ENCODE measurements at places on chromosomes 6 and 20.

DNA sequence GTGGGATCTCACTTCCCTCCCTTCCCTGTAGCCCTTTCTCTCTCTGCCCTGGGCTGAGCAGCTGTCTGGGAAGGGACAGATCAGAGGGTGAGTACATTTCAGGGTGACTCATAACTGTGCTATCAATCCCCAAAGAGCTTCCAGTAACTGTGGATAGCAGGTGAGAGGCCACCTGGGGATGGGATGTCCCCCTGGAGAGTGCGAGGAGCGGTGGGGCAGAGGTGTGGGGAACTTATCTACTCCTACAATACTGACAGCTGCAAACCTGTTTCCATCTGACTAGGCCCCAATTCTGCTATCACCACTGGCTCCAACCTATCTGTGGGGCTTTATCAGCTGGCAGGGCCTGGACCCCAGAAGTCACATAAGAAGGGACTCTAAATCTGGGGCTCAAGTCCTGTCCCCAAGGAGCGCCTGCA is 32.6 kb downstream of the KCNK5 start:
- no peak for DNase-seq

DNA sequence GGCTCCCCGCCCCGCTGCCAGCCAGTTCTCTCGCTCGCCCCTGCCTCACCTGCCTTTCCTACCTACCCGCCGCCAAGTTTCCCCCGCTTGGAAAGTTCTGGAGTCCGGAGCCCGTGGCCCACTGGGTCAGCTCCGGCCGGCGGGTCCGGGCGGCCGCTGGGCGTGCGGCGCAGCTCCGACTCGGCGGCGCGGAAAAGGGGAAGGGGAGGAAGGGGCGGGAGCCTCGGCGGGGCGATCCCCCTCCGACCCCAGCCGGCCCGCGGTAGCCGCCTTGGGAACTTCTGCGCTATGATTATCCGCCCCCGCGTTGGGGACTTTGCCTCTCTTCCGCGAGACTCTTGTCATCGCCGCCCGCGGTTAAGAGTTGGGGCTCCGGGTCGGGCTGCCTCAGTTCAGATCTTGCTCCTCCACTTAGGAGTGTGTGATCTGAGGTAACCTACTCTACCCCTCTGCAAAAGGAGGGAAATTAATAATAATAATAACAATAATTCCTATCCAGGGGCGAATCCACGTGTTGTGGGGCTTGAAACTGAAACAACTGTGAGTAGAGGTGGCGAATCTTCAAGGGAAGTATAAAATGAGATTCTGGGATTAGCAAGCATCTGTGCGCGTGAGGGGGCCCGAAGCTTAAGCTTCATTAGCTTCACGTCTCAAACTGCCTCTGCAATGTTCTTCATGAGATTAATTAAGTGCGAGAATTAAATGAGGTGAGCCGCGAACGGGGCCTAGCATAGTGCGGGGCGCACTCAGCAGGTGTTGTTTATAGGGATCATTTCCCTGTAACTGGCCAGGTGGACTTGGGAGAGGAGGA is 30.8 kb downstream of the SF3B5 start:
- no peak for DNase-seq

- DNase-seq, result no peak
These were observed 217.0 kb upstream of the MYLIP start for GRCh38 chr6:15911753-15912504.

DNA sequence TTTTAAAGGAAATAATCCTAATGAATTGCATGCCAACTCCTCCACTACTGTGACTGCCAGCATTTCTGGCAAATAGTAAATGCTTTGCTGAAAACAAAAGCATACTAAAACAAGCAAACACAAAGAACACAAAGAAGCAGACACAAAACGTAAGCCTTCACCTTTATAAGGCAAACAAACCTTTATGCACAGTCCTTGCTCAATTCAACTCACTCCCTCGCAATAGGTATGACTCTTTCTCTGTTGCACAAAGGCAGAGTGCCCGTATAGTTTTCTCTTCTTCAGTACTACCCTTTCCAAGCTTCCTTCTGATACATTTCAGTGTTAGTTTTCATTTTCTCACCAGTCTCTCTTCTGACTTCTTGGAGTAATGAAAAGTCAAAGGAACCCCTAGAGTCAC is 63.9 kb downstream of the PDE10A start:
- DNase-seq, result no peak

GRCh38 chr6:113396730-113397129 is 460.4 kb upstream of the MARCKS start:
- DNase-seq, result no peak

GRCh38 chr6:159255434-159255951 is 86.3 kb downstream of the FNDC1 start:
- DNase-seq, result no peak

DNA sequence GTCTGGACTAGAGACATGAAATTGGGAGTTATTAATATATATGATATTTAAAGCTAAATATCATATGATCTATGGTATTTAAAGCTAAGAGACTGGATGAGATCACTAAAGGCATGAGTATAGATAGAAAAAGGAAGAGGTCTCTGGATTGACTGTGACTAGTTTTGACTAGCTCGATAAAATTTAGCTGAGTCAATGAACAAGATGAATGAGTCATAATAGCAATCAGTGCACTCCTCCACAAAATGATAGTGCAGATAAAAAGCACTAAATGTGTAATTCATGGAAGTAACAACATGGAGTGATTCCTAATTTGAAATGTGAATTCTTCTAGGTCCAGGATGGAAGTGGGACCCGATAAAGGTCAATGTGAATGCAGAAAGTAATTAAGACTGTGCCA is 127.4 kb downstream of the PFDN4 start:
- DNase-seq, result no peak

- no peak for DNase-seq
These were observed 530.4 kb upstream of the BTBD3 start for GRCh38 chr20:11387189-11387754.

GRCh38 chr20:37610203-37610798 is 82.6 kb upstream of the BLCAP start:
- DNase-seq, result no peak

DNA sequence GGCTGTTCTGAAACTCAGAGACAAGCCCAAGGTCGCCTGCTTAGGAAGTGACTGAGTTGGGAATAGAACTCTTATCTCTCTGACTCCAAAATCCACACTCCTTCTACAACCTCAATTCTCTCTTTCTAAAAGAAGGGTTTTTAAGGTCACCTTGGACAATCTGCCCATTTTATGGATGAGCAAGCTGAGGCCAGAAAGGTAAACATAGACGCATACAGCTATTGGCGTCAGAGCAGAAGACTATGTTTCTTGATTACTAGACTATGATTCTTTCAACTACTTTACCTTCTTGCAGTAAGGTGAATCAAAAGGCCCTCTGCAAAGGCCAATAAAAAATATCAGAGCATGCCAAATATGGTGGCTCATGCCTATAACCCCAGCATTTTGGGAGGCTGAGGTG is 276.6 kb downstream of the CLIC5 start:
- DNase-seq, result no peak

DNA sequence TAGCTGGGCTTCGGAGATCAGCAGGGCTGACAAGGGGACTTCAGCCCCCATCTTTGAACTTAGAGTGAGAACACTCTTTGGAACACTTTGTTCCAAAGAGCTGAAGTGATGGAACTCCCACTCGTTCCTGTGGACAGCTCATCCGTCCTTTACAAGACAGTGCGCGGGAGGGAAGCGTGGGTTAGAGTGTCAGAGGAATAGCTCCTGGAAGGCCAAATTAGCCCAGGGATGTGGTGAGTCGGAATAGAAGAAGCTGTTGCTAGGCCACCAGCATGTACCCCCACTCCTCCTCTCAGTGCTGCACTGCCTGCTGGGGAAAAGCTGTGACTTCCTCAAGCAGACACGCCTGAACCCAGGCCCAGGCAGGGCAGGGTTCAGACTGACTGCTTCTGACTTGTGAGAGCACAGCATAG is 1.7 kb downstream of the SDCBP2 start:
- DNase-seq, result no peak

- DNase-seq, result no peak
These were observed 100.8 kb downstream of the DLL1 start for GRCh38 chr6:170190046-170190445.

DNA sequence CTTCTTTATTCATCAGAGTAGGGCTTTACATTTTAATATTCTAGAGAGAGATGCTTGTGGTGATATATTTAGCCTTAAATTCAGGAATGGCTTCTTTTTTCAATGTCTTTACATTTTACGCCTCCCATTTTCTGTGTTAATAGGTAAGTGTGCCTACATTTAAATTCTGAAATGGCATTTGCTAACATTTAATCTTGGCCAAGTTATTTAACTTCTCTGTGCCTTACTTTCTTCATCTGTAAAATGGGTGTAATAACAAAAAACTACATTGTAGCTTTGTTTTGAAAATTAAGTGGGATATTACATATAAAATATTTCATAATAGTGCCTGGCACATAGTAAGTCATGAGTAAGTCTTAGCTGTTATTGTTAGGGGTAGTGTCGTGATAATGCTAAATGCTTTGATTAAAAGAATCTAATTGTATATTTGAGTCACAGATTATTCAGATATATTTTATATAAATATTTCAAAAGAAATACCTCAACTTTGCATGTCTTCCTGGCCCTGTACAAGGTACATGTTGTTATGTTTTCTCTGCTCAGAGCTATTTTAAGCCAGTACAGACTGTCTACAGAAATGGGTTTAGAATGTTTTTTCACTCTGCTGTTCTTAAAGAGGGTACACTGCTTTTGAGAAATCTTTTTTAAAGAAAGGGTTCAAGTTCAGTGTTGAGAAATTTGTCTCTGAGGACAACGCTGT is 18.8 kb downstream of the CARMIL1 start:
- DNase-seq, result no peak

DNA sequence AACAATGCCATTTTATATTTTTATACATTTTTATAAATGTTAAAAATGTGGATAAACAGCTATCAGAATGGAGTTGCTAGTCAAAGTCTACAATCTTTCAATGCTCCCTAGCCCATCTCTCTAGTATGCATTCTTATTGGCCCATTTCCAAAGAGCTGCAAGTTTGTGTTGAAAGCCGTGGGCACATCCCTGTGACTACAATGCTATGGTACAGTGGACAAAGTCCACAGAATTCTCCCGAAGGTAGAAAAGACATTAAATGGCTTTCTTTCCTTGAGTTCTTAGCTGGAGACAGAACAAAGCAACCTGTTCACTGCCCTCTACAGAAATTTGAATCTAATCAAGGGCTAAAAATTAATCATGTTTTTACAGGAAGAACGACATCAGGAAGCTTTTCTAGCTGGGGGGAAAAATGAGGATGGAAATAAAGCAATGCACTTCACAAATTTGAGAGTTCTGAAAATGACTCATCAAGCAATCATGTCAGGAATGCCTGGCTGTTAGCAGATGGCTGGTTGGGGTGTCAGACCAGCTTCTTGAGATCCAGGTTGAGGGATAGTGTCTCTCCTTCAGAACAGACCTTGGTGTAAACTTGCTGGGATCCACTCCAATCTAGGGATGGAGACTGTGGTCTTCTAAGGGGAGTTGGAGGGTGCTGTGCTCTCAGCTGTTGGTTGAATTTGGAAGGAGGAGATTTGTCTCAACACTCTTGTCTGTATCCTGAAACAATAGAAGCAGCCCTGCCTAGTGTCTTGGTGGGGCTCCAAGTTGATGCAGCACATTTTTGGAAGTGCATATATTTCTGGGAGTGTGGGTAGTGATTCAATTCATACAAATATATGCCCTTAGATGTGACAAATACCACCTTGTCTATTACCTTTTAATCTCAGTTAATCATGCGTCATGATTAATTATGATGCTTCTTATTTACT is 143.4 kb upstream of the PHACTR1 start:
- no peak for DNase-seq

GRCh38 chr6:53432318-53433161 is 83.8 kb upstream of the ELOVL5 start:
- DNase-seq, result no peak

DNA sequence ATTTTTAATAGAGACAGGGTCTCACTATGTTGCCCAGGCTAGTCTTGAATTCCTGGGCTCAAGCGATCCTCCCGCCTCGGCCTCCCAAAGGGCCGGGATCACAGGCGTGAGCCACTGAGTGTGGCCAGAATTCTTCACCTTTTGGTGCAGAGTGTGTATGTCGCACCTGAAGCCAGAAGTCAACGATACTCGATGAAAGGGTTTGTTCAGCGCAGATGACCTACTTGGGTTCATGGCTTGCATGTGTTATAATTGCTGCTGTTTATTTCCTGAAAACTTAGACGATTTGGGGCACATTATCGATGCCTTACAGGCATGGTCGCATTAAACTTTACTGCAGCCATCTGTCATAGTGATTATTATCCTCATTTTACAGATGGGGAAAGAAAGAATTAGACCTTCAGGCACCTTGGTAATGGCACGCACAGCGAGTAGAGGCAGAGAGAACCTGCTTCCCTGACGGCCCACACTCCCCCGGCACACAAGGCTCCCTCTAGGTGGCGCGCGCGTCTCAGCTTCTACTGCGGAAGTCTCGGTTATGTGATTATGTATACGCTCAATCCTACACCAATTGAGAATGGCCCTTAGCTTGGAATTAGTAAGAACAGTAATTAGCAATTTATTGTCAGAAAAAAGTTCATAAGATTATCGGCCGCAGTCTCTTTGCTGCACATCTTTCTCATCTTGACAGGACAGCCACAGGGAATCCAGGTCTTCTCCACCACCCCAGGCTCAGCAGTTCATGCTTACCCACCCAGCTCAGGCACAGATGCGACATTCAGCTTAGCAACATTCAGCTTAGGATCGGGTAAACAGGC is 212.8 kb upstream of the PROKR2 start:
- peak; percentile 84 for DNase-seq

- DNase-seq, result no peak
These were observed 84.2 kb downstream of the EPB41L2 start for GRCh38 chr6:130978660-130979396.

GRCh38 chr20:1336699-1337367 is 7.9 kb upstream of the SDCBP2 start:
- no peak for DNase-seq

GRCh38 chr20:35468671-35469334 is 13.4 kb downstream of the CEP250 start:
- DNase-seq, result no peak

DNA sequence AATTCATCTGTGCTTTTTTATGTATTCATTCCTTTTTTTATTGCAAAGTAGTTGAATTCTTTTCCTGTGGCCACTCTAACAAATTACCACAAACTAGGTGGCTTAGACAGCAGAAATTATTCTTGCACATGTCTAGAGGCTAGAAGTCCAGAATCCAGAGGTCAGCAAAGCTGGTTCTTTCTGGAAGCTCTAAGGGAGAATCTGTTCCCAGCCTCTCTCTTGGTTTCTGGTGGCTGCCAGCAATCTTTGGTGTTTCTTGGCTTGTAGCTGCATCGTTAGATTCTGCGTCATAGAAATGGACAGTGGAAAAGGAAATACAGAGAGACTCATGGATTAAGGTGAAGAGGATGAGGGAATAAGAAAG is 39.3 kb downstream of the GSTA2 start:
- no peak for DNase-seq

GRCh38 chr6:89553431-89553830 is 85.1 kb downstream of the LYRM2 start:
- no peak for DNase-seq
